ENCODE measurements at places on chromosomes 1 and 21. TPM values are rescaled to one million over a fixed set of nuclear protein-coding genes. Genes with fewer than 3 reads are reported as not detected.

- DNase-seq: no peak
These were observed 25.9 kb downstream of the SLC27A3 start for GRCh38 chr1:153801028-153801625.

- no peak for DNase-seq
These were observed at the start of gene B3GALT5 for GRCh38 chr21:39612233-39613040. Gene B3GALT5 (plus strand): TSS chr21:39612940. CDS start chr21:39660560, 47,620 bp downstream.

DNA sequence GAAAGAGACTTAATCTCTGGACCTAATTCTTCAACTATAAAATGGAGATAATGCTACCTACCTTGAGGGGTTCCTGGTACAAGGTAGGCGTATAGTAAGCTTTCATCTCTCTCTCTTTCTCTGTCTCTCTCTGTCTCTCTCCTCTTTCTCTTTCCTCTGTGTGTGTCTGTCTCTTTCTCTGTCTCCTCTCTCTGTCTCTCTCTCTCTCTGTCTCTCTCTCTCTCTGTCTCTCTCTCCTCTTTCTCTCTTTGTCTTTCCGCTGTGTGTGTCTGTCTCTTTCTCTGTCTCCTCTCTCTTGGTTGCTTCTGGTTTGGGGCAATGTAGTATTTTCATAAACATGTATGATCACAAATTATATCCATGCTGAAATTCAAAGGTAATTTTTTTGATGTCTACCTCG lies 76.1 kb upstream of the UBE2U start:
- DNase-seq: no peak

DNA sequence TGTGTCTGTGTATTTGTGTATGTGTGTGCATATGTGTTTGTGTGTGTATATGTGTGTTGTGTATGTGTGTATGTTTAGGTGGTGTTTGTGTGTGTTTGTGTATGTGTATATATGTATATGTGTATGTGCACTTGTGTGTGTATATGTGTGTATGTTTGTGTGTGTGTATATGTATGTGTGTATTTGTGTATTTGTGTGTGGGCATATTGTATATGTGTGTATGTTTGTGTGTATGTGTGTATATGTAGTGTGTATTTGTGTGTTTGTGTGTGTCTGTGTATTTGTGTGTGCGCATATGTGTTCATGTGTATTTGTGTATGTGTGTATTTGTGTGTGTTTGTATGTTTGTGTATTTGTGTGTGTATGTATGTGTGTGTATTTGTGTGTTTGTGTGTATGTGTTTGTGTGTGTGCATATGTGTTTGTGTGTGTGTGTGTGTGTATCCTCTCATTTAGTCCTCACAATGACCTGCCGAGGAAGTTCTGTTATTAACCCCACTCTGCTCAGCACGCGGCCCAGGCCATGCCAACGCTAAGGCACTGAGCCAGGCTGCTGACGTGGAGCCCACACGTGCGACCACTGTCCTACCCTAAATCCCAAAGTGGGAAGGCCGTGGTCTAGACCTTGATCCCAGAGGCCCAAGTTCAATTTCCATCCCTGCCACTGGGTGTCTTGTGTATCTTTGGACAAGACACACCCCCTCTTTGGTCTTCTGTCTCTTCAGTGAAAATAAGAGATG lies 43.2 kb upstream of the TMEM51 start:
- no peak for DNase-seq

- no peak for DNase-seq
These were observed 24.5 kb upstream of the ZNF436 start for GRCh38 chr1:23394181-23394580.

DNA sequence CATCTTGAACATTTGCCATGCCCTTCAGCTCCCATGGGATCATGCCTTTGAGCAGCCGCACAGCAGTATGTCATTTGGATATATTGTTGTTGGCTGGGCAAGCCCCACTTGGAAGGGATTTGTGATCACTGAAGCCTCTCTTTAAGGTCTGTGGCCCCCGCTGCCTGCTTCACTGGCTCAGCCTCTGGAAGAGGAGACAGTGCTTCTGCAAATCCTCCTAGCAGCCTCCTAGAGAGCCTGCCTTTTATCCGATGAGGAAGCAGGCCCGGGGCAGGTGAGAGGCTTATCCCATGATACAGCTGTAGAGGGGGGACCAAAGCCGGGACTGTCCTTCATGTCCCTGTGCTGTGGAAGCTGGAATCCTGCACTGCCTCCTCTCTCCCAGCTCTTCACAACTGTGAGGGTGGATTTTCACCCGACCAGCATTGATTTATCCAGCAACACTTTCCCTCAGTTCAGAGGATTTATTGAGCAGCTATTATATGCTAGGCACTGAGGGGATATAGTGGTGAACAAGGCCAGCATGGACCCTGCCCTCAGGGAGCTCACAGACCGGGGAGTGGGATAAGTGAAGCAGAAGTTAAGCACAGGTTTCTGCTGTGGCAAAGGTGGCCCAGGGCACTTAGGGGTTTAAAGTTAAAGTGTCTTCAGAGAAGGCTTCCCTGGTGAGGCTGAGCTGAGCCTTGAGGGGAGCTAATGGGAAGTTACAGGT lies 3.9 kb downstream of the TMEM61 start:
- no peak for DNase-seq

GRCh38 chr1:206479183-206480125 lies 9.2 kb downstream of the IKBKE start:
- no peak for DNase-seq

DNA sequence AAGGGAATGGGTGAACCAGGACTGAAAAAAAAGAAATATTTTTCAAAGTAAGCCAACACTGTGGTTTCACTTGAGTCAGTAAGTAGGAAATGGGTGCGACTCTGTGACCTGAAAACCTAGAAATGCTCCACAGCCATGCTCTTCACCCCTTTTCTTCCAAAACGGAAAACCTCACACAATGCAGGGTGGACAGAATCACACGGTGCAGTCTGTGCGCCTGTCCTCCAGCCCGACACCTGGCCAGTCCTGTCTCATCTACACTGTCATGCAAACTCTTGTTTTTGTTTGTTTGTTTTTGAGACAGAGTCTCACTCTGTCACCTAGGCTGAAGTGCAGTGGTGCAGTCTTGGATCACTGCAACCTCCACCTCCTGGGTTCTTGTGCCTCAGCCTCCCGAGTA lies 53.3 kb downstream of the B3GALT5 start:
- DNase-seq: no peak

DNA sequence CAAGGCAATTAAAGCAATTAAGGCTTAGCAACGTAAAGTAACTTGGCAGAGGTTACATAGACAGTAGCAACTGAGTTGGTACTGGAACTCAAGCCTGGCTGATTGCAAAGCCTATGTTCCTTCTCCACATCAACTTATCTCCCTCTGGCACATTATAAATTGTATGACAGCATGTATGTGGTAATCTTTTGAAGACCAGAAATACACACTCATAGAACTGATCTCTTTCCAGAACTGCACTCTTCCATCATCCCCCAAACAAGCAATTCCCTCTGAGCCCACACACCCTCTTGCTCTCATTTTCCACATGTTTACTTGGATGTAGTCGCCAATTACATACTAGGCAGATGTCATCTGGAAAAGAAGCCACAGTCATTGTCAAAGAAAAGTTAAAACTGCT lies 502.2 kb downstream of the PLPP3 start:
- DNase-seq: no peak

Gene INAVA
- 0.88 TPM for total RNA-seq

Gene GJA5
- total RNA-seq: not detected

Gene LCE3D
- not detected for total RNA-seq

Gene HMCN1
- 0.14 TPM for total RNA-seq

Gene LCE1B
- not detected for total RNA-seq
